ENCODE measurements at places on chromosomes 5 and 9.

DNA sequence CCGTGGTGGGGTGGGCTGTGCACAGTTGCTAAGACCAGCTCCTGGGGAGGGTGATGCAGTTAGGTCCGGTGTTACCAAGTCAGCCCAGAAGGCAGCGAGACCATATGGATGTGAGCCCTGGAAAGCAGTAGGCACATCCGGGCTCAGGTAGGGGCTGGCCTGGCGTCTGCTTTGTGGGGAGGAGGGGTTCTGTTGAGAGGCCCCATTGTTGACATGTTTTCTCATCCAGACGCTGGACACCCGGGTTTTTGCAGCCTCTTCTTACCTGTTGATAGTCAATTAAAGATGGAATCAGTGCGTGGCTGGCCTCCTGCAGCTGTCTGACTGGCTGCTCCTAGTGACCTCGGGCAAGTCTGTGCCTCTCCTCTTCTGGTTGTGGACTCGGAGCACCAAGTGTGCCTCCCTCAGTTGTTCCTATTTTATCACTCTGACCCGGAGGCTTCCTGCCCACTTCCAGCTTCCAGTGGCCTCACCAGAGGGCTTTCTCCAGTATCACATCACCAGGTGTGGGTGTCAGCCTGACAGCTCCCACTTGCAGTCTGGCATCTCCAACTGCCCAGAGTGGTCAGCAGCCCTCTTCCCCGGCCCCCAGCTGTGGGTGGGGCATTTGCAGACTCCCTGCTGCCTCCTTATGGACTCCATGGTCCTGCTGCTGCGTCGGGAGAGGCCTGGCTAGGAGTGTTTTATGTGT is 90.8 kb downstream of the EHMT1 start:
- no peak for DNase-seq

DNA sequence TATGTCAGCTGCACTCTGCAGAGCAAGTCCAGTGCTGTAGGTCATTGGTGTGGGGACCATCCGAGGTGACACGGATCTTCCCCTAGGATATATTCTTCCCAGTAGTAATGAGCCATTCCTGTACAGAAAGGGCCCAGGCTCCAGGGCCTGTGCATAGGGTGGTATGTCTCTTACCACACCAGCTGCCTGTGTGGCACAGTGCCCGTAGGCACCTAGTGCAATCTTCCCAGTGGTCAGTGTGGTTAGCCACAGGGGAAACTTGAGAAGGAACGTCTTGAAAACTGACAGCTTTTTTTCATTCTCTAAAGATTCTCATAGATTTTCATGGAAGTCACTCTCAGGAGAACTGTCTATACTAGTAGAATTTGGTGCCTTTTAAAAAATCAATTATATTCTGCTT is 39.8 kb downstream of the CYSTM1 start:
- no peak for DNase-seq

GRCh38 chr9:21350787-21351186 is at the start of gene IFNA6:
Gene IFNA6, minus strand, starts transcription at chr9:21350887. Its CDS starts 0 bp downstream, at chr9:21350887.
- no peak for DNase-seq

- no peak for DNase-seq
Observed at GRCh38 chr9:137263506-137263905, 8.4 kb downstream of the NELFB start.

- DNase-seq, result no peak
Observed at GRCh38 chr5:149114403-149115312, 26.6 kb upstream of the ABLIM3 start.

GRCh38 chr5:119470851-119471451 is 18.7 kb downstream of the HSD17B4 start:
- DNase-seq, result no peak

GRCh38 chr9:134565316-134565915 is 76.2 kb upstream of the COL5A1 start:
- no peak for DNase-seq

DNA sequence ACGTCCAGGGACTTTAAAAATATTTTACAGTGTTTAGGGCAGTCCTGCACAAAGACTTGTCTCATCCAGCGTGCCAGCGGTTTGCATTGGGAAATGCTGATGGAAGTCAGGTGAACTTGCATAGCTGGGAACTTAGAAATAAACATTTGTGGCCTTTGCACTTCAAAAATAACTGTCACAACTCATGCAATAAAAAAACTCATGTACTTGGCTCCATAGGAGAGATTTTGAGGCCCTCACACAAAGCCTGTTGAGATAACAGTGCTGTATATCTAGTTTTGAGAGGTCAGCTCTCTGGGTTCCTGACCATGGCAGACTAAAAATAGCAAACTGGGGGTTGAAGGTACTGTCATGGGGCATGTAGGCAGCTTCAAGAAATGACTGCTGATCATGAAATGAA is 5.5 kb downstream of the COMMD10 start:
- DNase-seq, result no peak

DNA sequence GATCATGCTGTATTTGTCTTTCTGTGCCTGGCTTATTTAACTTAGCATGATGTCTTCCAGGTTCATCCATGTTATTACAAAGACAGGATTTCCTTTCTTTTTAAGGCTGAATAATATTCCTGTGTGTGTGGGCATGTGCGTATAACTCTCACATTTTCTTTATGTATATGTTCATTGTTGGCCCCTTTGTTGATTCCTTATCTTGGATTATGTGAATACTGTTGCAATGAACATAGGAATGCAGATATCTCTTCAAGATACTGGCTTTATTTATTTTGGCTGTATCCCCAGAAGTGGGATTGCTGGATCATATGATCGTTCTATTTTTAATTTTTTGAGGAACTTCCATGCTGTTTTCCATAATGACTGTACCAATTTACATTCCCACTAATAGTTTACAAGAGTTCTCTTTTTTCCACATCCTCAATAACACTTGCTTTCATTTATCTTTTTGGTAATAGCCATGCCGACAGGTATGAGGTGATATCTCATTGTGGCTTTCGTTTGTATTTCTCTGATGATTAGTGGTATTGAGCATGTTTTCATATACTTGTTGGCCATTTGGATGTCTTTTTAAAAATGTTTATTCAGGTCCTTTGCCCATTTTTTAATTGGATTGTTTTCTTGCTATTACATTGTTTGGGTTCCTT is 38.0 kb downstream of the CREBRF start:
- no peak for DNase-seq

- no peak for DNase-seq
Observed at GRCh38 chr5:136094189-136094912, 38.3 kb upstream of the SMAD5 start.

GRCh38 chr9:100474924-100475276 is 2.0 kb downstream of the TMEFF1 start:
- DNase-seq, result no peak

- no peak for DNase-seq
Observed at GRCh38 chr9:93315118-93315517, 131.2 kb downstream of the WNK2 start.

DNA sequence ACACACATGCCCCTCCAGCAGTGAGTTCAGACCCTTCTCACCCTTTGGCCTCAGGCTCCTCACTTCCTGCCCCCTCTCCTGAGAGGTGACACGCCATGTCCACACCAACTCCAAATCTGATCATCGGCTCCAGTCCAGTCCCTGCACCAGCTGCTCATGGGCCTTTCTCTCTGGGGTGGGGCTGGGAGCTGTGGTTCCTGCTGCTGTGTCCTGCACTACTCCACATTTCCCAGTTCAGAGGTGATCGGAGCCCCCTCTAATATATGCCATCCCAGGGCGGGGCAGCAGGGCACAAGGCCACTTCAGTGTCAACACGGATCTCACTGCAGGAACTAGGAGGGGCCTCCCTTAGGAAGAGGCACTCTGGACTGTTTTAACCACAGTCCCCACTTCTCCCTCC is 91.5 kb downstream of the ADAMTS2 start:
- DNase-seq, result no peak

GRCh38 chr9:132742821-132743311 is 72.6 kb downstream of the GTF3C4 start:
- no peak for DNase-seq

DNA sequence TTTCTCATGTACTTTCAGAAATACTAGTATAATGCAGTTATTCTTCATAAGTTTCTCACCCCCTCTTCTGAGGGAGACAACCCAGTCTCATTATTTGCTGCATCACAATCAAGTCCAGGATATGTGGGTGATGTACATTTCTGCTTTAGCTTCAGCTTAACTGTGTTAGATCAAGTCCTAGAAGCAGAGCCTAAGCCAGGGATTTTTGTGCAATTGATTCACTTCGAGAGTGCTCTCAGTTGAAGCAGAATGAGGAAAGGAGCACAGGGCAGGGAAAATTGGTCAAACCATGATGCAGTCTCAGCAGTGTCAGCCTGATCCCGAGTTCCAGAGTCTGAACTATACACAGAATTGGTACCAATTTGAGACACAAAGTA is 15.1 kb downstream of the HNRNPK start:
- DNase-seq, result no peak

DNA sequence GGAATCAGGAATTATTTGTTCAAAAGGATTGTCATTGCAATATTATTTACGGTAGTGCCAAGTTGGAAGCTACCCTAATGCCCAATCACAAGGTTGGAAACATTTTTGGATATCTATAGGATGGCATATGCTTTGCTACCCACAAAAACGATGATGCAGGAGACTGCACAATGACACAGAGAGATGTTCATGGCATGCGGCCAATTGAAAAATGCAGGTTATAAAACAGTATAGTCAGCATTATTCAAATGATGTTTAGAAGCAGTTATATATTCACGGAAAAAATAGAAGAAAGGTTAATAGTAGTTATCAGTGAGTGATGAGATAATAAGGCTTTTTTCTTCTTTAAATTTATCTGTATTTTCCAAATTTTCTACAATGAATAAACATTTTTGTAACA is 5.9 kb upstream of the ACSL6 start:
- DNase-seq, result no peak

GRCh38 chr5:125408448-125409233 is 662.2 kb upstream of the ZNF608 start:
- no peak for DNase-seq

DNA sequence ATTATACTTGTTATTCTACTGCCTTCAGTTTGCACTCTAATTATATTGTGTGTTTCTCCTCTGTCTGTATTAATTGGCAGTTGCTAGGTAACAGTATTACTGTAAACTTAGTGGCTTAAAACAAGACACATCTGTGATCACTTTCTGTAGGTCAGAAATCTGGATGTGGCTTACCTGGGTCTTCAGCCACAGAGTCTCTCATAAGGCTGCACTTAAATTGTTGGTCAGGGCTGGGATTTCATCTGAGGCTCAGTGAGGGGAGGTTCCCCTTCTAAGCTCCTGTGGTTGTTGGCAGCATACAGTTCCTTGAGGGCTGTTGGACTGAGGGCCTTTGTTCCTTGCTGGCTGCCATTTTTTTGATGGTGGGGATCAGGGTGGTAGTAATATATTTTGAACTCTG is 68.8 kb downstream of the SLC44A1 start:
- no peak for DNase-seq

- DNase-seq, result no peak
Observed at GRCh38 chr9:114769624-114770023, 36.2 kb downstream of the TNFSF15 start.

DNA sequence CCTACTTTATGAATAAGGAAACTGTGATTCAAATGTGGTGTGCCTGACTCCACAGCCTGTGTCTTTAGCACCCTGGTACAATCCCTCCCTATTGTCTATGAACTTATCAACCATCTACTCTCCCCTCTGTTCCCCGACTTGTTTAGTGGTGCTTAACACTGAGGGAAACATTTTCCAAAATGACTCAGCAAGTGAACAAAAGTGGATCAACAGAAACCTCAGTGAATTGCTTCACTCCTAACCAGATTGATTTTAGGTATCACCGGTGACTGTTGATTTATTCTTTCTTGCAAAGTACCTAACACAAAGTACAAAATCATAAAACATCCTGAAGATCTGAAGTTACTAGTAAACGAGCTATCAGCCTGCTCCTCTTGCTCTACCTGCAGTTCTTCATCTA is 42.1 kb upstream of the RAPGEF6 start:
- DNase-seq, result no peak

Measured in esophagus squamous epithelium (tissue), 5 donors.